Activated naive CD8-positive, alpha-beta T cell treated with anti-CD3 and anti-CD28 coated beads, Interleukin-2, amount 50 U/mL, for 16 hours (primary cell): ENCODE measurements at places on chromosomes 3 and 15.
A peak's percentile ranks its signal among the peaks of the same experiment; 100 is the strongest.

GRCh38 chr3:44870375-44871061 lies 3.9 kb upstream of the TGM4 start:
- no peak for DNase-seq

GRCh38 chr15:39058351-39059131 lies 493.9 kb upstream of the RASGRP1 start:
- no peak for DNase-seq

- DNase-seq = no peak
These were observed 154.3 kb downstream of the CHDH start for GRCh38 chr3:53691885-53692284.

- no peak for DNase-seq
These were observed 100.2 kb upstream of the CFAP20DC start for GRCh38 chr3:59150039-59150438.

DNA sequence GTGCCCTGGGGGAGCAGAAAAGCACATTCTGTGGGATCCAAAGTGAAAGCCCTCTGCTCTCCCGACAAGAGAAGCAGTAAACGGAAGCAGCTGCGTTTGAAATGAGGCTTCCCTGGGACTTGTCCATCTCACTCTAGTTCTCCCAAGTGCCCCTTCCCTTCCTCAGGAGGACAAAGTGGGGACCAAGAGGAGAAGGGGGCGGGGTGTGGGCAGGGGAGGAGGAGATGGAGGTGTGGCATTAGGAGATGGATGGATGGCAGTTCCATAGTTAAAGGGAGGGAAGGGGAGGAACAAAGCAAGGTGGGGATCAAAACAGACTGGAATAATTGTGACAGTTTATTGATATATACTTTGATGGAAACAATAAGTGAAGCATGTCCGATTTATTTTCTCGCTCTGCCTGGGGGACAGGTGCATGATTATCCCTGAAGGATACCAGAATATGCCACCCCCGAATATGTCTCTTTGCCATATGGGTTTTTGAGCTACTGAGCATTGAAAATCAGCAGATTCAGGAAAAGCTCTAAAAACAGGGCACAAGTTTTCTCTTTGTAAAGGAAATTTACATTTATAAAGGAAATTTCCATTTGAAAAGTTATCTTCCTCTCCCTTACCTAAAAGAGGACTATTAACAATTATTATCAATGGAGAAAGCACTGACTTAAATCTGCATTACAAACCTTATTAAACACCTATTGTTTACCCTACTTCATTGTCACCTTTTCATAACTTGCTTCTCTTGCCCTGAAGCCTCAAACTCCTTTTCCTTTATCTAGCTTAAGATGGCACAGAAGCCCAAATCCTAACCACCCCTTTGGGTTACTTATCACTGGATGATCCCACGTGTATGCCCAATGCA lies 58.9 kb upstream of the DAZL start:
- no peak for DNase-seq

DNA sequence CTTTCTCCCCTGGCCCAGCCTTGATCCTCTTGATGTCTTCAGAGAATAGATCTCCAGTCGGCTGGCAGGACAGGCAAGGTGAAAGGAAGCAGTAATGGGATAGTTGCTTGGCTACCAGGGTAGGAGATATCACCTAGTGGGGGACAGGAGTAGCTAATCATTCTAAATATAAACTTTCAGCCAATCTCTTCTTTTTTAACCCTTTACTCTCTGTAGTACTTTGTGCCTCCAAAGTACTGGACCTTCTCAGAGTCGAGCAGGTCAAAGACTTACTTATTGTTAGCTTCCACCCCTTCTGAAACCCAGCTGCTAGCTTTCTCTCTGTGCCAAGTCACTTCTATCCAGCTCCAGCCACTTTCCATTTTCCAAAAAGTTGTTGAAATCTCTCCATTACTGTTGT lies 43.4 kb upstream of the FILIP1L start:
- DNase-seq = no peak

DNA sequence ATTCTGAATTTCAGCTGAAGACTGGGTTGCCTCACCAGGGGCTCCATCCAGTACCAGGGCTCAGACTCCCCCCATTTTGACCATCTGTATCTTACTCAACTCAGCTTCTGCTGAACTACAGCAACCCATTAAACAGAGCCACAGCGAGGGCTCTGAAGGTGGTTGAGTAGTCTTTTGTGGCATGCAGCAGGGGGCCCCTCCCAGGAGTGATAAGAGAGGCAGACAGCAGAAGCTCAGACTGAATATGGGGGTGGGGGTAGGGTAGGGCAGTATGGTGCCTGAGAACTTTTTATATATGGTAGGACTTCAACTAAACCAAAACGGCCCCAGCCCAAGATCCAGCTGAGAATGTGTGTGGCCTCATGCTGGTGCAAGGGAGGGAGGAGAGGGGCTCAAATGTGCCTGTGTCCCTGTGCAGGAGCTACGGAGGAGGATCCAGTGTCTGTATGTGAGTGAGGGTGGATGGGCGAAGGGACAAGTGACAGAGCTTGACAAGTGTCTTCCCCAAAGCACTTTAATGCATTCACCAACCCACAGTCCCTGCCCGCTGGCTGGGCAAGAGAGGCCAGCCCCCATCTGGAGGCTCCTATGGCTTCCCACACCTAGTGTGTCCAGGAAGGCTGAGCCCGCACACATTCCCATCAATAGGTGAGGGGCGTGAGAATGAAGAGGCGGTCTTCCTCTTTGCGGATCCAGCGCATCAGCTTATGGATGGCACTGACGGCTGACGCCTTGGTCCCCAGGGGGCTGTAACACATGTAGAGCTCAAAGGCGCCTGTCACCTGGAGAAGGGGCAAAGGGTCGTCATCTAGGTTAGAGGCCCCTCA lies 4.9 kb upstream of the MST1R start:
- no peak for DNase-seq

DNA sequence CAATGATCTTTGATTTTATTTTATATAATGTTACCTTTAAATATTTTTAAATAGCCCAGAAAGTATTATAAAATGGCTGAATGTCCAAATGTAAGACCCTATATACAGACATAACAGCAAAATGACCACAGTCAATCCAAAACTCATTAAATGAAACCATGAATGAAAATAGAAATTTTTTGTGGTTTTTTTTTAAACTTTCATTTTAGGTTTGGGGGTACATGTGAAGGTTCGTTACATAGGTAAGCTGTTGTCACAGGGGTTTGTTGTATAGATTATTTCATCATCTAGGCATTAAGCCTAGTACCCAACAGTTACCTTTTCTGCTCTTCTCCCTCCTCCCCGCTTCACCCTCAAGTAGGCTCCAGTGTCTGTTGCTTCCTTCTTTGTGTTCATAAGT lies 108.8 kb downstream of the FAIM start:
- DNase-seq = no peak

DNA sequence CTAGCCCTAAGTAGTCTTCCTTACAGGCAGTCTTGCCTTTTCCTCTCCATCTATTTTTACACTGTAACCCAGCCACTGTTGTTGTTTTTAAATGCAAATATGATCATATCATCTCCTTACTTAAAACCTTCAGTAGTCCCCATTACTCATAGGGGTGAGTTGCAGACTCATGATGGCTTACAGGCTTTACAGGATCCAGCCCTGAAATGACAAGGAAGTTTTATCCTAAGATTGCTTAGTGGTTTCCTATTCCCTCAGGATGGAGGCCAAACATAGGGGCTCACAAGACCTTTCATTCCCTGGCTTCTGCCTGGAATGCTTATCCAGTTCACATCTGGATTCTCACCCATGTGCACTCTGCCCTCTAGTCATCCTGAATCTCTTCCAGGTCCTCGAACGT lies 27.7 kb upstream of the PCOLCE2 start:
- DNase-seq = no peak

- DNase-seq = no peak
These were observed 237.8 kb upstream of the PEX5L start for GRCh38 chr3:180274536-180274935.

- no peak for DNase-seq
These were observed 14.0 kb upstream of the PLA2G4E start for GRCh38 chr15:42034628-42035434.

- no peak for DNase-seq
These were observed 187.9 kb downstream of the OPA1 start for GRCh38 chr3:193780810-193781478.

- no peak for DNase-seq
These were observed 86.0 kb downstream of the ECT2 start for GRCh38 chr3:172836390-172836997.

DNA sequence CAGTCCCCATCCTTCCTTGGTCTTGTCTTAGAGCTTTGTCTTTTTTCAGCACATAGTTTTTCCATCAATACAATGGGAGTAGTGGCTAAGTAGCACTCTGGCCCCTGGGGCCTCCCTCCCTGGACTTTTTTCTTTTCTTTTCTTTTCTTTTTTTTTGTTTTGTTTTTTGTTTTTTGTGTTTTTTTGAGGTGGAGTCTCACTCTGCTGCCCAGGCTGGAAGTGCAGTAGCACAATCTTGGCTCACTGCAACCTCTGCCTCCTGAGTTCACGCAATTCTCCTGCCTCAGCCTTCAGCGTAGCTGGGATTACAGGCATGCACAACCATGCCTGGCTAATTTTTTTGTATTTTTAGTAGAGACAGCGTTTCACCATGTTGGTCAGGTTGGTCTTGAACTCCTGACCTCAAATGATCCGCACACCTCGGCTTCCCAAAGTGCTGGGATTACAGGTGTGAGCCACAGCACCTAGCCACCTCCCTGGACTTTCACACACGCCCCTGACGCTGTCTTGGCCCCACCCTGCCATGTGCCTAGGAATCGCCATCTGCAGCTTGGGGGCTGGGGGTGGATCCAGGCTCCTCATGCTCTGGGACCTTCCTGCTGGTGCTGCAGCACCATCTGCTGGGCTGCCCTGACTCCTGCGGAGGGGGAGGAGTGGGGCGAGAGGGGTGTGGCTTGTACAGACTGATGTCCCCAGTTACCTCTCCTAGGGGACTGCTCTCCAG lies 2.8 kb downstream of the C15orf39 start:
- DNase-seq = peak; percentile 72

DNA sequence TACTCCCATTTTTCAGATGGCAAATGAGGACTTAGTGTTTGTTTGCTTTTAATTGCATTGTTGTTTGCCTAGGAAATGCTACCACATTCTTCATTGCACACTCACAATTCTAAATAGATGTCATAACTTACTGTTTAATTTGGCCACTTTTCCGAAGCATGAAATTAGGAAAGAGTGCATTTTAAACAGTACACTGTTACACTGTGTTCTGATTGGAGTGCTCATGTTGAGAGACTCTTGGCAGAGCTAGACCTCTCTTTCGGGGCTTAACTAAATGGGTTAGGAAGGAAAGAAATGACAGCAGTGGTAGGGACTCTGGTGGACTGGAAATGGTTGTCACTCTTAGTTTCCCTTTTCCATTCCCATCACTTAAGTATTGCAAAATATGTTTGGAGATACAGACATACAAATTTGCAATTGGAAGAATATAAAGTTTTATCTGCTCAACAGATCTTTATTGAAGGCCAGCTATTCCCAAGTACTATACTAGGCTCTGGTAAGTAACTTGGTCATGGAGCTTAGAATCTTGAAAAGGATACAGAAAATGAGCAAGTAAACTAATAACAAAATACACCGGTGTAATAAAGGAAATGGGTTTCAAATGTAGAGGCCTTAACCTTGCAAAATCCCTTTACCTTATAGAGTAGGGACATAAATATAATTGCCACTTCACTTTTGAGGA lies 90.2 kb downstream of the DCUN1D1 start:
- DNase-seq = no peak

GRCh38 chr15:36925653-36926426 lies 174.5 kb downstream of the MEIS2 start:
- no peak for DNase-seq
